ENCODE measurements at places on chromosomes 16 and 17.

GRCh38 chr16:81562174-81562849, 117.7 kb downstream of the CMIP start:
- DNase-seq = no peak

DNA sequence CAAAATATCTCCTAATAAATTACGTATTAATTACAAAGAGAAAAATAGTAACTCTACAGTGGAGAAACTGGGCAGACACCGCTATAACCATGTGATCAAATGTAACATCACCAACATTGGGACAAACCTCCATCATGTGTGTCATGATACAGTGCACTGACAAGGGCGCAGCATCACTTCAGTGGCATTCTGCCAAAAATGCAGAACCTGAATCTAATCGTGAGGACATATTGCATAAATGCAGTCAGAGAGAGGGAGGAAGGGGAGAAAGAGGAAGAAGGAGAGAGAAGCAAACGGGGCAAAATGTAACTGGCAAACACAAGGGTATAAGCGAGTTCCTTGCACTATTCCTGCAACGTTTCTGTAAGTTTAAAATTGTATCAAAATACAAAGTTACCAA, 74.2 kb upstream of the MARCHF10 start:
- no peak for DNase-seq

DNA sequence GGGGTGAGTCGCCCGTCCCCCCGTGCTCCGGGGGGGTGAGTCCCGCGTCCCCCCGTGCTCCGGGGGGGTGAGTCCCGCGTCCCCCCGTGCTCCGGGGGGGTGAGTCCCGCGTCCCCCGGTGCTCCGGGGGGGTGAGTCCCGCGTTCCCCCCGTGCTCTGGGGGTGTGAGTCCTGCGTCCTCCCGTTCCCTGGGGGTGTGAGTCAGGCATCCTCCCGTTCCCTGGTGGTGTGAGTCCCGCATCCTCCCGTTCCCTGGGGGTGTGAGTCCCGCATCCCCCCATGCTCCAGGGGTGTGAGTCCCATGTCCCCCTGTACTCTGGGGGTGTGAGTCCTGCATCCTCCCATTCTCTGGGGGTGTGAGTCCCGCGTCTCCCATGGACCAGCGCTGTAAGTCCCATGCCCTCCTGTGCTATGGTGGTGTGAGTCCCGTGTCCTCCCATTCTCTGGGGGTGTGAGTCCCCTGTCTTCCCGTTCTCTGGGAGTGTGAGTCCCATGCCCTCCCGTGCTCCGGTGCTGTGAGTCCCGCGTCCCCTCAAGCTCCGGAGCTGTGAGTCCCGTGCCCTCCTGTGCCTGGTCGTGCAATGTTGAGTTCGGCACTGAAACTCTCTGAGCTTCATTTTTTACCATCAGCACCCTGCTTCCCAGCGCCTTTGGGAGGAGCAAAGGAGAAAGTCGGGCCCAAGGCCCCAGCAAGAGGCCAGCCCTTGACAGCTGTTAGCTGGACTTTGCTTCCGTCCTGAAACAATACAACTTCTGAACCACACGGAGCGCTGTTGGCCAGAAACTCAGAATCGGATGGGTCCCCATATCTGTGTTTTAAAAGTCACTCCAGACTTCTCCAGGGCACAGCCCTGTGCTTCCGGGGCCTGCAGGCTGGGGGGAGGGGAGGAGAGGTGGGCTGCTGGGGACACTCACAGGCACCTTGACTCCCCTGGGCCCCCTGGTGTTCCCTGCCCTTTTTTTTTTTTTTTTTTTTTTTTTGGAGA, 11.5 kb upstream of the ZC3H18 start:
- DNase-seq = no peak

DNA sequence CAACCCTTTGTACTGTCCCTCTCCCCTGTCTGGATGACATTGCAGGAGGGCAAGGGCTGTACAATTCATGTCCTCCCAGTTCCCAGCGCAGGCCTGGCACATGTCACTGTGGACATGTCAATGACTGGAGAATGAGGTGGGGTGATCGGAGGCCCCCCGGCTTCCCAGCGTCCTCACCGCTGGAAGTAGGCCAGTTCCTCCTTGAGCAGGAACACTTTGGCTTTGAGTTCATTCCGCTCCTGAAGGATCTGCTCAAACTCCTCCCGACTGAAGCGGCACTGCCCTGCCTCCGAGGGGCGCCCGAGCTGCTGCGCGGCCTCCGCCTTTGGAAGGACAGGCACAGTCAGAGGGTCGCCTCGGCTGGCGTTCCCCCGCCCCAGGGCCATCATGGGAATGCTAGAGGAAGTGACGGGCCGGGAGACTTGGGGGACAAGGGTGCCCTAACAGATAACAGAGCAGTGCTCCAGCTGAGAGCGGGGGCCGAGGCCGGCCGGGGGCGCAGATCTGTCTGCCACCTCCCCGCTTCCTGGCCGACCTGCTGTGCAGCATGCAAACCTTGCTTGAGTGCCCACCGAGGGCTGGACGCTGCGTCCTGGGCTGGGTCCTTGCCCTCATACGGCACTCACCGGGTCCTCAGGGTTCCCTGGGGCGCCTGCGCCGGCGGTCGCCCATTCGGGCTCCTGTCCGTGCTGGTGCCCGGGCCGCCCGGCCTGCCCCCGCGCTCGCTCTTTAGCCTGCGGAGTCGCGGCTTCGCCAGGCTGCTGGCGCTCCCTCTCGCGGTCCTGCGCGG, 1.3 kb downstream of the RILP start:
- no peak for DNase-seq

GRCh38 chr16:88792078-88792550, 7.1 kb upstream of the PIEZO1 start:
- no peak for DNase-seq

- peak; percentile 29 for DNase-seq
These were observed 787 bp downstream of the CTCF start for GRCh38 chr16:67562918-67563707.

DNA sequence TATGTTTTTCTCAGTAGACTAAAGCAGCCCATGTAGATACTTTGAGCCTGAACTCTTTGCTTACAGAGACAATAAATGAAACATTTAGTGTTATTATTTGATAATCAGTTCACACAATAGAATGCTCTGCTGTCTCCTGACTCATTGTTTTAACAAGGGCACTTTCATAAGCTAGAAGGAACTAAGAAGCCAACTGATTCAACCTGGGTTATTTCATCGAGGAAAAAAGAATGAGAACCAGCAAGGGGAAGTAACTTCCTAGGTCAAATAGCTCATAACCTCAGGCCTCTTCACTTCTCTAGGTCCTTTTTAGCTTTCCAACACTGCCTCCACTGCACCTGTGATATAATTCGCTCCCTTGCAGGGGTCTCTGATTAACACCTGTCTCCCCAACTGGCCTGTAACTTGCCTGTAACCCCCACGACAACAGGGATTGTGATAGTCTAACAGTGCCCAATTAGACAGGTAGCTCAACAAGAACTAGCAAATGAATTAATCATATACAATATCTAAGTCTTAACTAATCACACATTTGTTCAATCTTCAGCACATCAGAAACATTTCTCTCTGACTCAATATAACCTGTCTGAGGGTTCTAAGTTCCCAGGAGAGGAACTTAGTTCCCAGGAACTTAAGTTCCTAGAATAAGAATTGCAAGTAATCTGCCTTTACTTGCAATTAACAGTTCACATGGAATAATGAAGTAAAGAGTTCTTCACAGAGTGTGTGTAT, 34.8 kb downstream of the RFFL start:
- no peak for DNase-seq

GRCh38 chr16:69234460-69234859, 47.5 kb downstream of the SNTB2 start:
- no peak for DNase-seq

DNA sequence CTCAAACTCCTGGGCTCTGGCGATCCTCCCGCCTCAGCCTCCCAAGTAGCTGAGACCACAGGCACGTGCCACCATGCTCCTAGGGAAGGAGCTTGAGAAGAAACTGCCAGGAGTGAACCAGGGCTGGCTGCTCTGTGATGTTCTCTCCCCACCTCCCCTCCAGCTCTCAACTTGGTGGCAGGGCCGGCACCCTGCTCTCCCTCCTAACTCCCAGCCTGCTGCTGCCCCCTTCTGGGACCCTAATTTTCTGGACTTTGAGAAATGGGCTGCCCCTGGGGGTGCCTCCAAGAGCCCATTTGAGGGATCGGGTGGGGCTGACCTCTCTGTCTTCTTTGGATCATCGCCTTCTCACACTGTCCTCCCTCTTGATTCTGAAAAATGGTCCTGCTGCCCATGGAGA, 14.9 kb upstream of the STAT3 start:
- peak; percentile 55 for DNase-seq

GRCh38 chr17:80146121-80147034, 550 bp downstream of the EIF4A3 start:
- no peak for DNase-seq

GRCh38 chr16:57289391-57290257, 5.2 kb upstream of the PLLP start:
- DNase-seq = no peak

GRCh38 chr17:73588301-73588846, 55.9 kb downstream of the SDK2 start:
- DNase-seq = no peak

GRCh38 chr17:67056746-67057490, 12.6 kb downstream of the CACNG1 start:
- DNase-seq = no peak

DNA sequence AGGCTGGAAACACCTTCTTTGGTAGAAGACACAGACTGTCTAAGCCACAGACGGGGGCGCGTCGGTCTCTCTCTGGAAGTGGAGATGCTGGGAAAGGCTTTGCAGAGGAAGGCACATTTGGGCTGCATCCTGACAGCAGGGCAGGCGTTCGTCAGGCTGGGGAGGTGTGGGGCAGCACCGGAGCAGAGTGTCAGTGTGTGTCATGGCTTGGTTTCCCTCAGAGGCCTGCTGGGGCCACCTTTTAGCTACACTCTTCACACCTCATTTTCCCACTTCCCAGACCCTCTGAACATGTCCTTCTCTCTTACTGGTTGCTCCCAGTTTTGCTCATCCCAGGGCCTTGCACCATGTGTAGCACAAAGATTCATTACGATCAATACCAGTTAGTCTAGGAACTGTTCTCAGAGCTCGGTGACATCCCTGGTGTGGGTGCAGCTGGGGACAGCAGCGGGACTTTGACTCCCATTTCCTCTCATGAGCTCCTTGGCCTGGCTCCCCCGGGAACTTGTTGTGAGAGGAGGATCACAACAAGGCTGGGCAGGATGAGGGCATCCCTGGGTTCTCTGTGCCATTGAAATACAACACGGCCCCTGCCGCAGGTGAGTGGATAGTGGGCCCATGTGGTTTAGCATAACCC, 33.1 kb downstream of the SMARCE1 start:
- DNase-seq = no peak

GRCh38 chr16:7246578-7246977, 86.1 kb upstream of the RBFOX1 start:
- no peak for DNase-seq

DNA sequence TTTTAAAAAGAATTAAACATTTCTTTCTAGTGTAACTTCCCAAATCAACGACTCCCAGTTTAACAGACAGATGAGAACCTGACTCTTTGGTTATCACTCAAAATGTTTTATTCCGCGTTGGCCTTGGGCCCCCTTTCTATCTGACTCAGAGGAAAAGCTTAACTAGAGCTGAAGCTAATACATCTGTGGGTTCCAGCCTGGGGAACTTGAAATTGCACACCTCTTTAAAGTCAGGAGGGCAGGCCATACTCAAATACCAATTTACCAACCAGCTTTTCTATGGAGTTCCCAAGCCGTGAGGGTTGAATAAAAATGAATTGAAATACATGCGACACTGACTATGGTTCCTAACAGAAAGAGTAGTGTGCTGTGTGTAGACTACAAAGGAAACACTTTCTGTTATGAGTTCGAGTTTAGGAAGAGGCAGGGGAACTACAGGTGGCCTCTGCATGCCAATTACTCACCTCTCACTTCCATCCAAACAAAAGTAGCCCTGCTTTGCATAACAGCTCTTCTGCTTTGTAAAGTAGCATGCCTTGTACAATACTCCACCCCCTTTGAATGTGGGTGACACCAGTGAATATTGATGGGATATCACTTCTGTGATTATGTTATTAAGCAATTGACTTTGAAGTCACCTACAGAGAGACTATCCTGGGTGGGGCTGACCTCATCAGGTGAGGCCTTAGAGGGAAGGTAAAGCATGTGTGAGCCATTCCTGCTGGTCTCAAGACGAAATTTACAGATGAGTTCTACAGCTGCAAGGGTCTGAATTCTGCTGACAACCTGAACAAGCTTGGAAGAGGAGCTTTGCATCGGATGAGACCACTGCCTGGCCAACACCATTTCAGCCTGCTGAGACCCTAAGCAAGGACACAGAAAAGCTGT, 92.1 kb downstream of the WDR59 start:
- no peak for DNase-seq

DNA sequence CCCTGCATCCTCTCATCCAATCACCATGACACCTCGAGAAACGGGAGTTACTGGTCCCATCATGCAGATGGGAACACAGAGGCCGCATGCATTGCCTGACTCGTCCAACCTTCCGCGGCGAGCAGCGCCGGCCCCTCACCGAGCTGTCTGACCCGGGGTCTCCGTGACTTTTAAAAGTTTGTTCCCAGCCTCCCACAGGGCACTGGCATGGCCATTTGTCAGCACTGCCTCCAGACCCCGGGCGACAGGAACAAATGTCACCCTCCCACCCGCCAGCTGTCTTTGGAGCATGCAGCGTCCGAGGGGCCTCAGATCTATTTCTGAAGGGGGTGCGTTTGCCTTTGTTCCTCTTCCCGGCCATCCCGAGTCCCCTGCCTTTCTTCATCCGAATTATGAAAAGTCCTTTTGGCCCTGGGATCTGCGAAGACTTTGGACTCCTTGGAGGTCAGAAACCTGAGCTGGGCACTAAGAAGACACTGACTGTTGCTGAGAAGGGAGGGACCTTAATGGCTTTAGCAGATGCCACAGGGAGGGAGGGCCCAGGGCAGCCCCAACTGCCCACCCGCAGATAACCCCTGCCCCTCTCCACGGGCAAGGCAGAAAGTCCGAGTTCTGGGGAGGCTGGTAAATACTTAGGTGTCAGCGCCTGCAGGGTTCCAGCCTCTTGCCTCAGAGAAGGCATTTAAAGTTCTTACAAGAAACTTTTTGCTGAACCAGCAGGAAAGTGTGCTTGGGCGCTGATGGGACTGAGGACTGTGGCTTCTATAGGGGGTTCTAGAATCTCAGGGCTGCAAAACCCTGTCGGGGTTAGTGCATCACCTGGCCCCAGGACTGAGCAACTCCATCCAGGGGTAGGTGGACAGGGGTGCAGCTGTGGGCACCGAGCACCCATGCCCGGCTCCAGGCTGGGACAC, 348.1 kb downstream of the FOXL1 start:
- DNase-seq = no peak

All from stimulated activated CD4-positive, alpha-beta T cell treated with anti-CD3 and anti-CD28 coated beads, TNF-alpha, amount 100 ng/mL, for 48 hours (primary cell).